Bronchial epithelial cell (primary cell): ENCODE measurements at places on chromosomes 11 and 22.

- peak; percentile 0 for DNase-seq
Observed at GRCh38 chr11:23797624-23798419, 699.0 kb upstream of the LUZP2 start.

- no peak for DNase-seq
Observed at GRCh38 chr11:60347084-60347797, 20.2 kb downstream of the MS4A6E start.

- DNase-seq: no peak
Observed at GRCh38 chr11:33652431-33652830, 48.2 kb downstream of the C11orf91 start.

- DNase-seq: peak; percentile 35
Observed at GRCh38 chr11:26134481-26135355, 197.2 kb upstream of the ANO3 start.

DNA sequence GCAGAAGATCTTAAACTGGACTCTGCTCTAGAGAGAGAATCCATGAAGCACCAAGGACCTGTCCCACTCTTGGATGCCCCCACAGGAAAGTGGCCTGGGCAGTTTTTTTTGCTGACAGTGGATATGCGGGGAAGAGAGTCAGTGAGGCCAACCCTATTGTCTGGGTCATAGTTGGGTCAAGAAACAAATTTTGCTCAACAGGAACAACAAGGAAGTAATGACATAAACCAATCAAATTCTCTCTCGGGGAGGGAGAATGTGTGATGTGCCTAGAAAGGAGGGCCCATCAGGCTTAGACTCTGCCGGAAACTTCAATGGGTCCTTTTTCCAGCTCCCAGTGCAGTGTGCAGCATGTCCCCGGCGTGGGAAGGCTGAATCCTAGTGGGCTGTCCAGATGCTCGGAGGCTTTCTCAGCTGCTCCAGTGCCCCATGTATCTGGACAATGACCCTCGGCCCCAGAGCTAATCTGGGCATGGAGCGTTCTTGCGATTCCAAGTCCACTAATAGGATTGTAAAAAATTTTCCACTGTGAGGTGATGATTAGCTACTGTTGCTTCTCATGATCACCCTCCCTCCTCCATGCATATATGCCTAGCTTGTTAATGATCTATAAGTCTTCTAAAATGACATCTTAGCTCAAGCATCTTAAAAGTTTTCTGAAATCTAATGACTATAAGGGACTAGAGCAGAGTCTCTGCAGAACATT lies 101.0 kb downstream of the SNX19 start:
- no peak for DNase-seq

- DNase-seq: no peak
Observed at GRCh38 chr11:15602785-15603567, 488.3 kb downstream of the INSC start.

DNA sequence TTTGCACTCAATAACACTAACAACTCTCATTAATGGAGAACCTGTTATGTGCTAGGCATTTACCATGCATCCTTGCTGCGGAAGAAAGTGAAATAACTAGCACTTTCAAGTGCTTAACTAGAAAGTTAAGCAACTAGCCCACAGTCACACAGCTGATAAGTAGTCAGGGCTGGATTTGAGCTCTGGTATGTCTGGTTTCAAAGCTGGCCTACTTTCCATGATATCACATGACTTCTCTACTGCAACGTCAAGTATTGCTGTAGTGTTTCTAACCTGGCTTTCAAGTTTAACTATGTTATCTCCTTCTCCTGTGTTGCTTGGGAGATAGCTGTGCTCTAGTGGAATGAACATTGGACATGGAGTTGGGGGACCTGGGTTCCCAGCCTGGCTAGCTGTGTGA lies 12.1 kb downstream of the SLC15A3 start:
- DNase-seq: peak; percentile 22

GRCh38 chr11:66744485-66745355 lies 15.7 kb upstream of the SPTBN2 start:
- DNase-seq: peak; percentile 61

- peak; percentile 57 for DNase-seq
Observed at GRCh38 chr11:80096736-80097135, 655.9 kb upstream of the TENM4 start.

GRCh38 chr11:122670131-122670530 lies 14.6 kb downstream of the UBASH3B start:
- DNase-seq: no peak

GRCh38 chr11:27722117-27722952 lies 22.1 kb upstream of the BDNF start:
- DNase-seq: peak; percentile 47
